CD4-positive, alpha-beta memory T cell (primary cell): ENCODE measurements at places on chromosomes 4 and X. TPM values are rescaled to one million over a fixed set of nuclear protein-coding genes. Genes with fewer than 3 reads are reported as not detected.

DNA sequence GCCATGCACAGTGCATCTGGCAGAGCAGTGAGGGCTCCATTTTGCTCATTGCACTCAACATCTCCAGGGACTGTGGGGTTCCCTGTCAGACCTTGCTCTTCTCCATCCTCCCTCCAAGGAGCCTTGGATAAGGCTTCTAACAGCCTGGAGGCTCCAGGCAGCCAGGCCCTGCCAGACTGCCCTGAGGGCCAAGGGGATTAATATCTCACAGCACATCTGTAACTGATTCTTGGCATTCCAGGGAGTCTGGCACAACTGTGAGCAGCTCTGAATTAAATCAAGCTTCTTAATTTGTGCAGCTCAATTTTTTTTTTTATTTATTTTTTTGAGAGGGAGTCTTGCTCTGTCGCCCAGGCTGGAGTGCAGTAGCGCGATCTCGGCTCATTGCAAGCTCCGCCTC, 224.5 kb upstream of the PGRMC2 start:
- H3K4me3 ChIP-seq: no peak overlapping the region
- H3K27ac ChIP-seq: no peak overlapping the region
- H3K36me3 ChIP-seq: no peaks in the 10 kb centered on the region

- no peaks in the 10 kb centered on the region for H3K4me1 ChIP-seq
- H3K4me3 ChIP-seq: no peak overlapping the region
- H3K36me3 ChIP-seq: no peaks in the 10 kb centered on the region
- H3K27me3 ChIP-seq: no peaks in the 10 kb centered on the region
- DNase-seq: no peak
- H3K27ac ChIP-seq: no peak overlapping the region
Observed at GRCh38 chr4:21512353-21512752, 436.2 kb downstream of the KCNIP4 start.

- H3K36me3 ChIP-seq: no peaks in the 10 kb centered on the region
Observed at GRCh38 chr4:152663203-152664066, 16.4 kb downstream of the TMEM154 start.

DNA sequence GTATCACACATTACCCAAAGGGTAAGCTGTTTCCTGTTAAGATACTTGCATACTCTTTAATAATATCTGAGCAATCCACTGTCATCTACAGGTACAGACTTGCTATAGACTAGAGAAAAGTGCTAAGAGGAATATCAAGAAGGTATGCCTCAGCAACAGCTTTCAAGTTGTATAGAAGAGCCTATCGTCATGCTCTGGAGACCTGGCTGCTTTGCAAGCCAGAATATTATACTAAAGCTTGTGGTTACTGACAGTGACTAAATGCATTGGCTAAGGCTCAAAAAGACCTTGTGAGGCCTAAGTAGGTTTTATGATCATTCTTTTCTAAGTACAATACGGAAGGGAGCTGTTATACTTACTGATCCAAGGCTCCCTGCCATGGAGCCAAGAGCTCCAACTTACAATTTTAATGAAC, 11.3 kb downstream of the LAMP2 start:
- H3K27ac ChIP-seq: peak overlapping the region; percentile 31
- no peaks in the 10 kb centered on the region for H3K27me3 ChIP-seq
- H3K4me3 ChIP-seq: no peak overlapping the region
- H3K4me1 ChIP-seq: peaks cover 48% of the 10 kb centered on the region

The PABPC4L gene
- polyA plus RNA-seq: not detected

The MAGEA11 gene
- polyA plus RNA-seq: not detected
